ENCODE measurements at places on chromosomes 11 and 22. TPM values are rescaled to one million over a fixed set of nuclear protein-coding genes. Genes with fewer than 3 reads are reported as not detected.
A peak's percentile ranks its signal among the peaks of the same experiment; 100 is the strongest.

GRCh38 chr11:1869427-1870325 is 16.8 kb downstream of the LSP1 start:
- DNase-seq: no peak

Gene CARD10
- polyA plus RNA-seq: 10.3 TPM

GRCh38 chr11:45113807-45114206 is 32.6 kb upstream of the PRDM11 start:
- DNase-seq: no peak

GRCh38 chr11:35290876-35291275 is 128.5 kb downstream of the SLC1A2 start:
- no peak for DNase-seq

DNA sequence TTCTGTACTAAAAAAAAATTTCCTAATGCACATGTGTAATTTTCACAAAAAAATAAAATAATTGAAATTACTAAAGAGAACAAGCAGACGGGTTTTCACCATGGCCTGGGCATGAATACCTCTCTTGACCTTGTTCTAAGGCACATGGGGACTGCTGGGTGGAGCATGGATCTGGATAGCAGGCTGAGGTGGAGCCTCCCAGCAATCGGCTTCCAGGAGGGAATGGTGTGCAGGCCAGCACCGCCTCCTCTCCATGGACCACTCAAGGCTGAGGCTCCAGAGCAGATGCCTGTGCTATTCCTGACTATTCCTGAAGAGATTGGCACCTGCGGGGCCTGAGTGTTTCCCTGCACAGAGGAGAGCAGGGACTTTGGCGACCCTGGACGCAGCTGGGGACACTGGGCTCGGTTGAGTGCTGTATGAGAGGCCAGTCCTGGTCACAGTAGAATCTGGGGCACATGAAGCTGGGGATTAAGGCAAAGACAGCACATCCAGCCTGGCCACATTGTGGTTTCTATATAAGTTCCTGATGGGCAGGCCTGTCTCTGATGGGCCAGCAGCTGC is 963.6 kb downstream of the BRD1 start:
- DNase-seq: no peak

DNA sequence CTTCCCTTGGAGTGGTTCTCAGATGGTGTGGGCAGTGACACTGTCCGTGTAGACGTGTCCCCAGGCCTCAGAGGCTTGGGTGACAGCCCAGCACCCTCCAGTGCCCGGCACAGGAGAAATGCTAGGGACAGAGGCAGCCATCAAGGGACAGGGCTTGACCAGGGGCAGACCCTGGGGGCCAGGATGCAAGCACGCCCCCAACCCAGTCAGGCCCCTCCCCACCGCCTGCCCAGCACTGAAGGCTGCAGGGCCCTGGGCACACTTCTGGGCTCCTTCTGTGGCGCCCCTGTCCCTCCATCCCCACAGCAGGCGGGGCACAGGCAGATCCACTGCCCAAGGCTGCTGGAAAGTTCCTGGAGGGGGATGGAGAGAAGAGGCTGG is 11.1 kb downstream of the IGF2 start:
- no peak for DNase-seq

DNA sequence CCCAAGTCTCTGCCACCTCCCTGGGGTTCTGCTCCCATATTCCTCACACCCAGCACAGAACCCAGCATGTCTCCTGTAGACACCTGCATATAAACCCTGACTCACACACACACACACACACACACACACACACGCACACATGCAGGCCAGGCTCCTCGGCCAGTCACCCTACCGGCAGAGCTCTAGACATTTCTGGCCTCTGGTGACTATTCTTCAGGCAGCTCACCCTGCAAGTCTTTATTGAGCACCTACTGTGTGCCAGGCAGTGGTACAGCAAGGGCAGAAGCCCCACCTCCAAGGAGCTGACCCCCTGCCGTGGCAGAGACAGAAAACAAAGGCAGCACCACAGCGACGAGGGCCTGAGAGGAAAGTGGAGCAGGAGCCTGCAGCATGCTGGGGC is 50.3 kb downstream of the CDKN1C start:
- DNase-seq: no peak

DNA sequence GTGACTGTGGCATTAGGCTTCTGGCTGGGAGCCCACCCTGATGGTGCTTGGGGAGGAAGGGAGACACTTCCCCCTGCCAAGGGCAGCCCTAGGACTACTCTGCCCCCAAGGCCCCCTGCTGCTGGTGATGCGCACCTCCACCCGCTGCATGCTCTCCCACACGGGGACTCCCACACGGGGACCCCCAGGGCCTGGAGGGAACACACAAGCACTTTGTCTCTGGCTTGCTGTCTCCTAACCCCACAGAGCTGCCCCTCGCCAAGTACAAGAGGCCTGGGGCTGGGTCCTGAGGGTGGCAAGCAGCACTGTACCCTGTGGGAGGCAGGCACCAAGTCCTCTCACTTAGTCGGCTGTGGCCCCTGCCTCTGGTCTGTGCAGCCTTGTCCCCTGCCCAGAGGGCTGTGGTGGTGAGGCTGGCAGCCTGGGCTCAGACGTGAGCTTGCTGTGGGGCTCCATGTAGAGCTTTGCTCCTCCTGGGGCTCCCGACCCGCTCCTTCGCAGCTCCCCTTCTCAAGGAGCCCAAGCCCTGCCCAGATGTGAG is 7.9 kb downstream of the LRRC75B start:
- no peak for DNase-seq

GRCh38 chr11:33742249-33742851 is 6.1 kb upstream of the CD59 start:
- no peak for DNase-seq

Gene LINC01488
- 0.18 TPM for polyA plus RNA-seq

- DNase-seq: peak; percentile 29
Measured at GRCh38 chr11:73359930-73360742, 16.1 kb upstream of the RELT start.
